Lower lobe of right lung (tissue), 2 donors: ENCODE measurements at places on chromosomes 7 and 10. TPM values are rescaled to one million over a fixed set of nuclear protein-coding genes. Genes with fewer than 3 reads are reported as not detected.

The TRIM73 gene
- 5.6 TPM for total RNA-seq

The CRYGN gene
- not detected for total RNA-seq

The CACNB2 gene
- 1.4 TPM for total RNA-seq

DNA sequence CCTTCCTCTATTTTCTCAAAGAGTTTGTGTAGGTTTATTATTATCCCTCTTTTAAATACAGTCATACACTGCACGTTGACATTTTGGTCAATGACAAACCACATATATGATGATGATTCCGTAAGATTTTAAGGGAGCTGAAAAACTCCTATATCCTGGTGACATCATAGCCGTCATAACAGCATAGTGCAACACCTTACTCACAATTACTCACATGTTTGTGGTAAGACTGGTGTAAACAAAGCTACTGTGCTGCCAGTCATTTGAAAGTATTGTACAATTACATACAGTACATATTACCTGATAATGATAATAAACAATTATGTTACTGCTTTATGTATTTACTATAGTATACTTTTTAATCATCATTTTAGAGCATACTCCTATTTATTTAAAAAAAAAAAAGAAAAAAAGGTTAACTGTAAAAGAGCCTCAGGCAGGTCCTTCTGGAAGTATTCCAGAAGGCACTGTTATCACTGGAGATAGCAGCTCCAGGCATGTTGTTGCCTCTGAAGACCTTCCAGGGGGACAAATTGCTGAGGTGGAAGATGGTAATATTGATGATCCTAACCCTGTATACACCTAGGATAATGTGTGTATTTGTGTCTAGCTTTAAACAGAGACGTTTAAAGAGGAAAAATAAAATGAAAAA is 123.3 kb upstream of the CDK1 start:
- no peak overlapping the region for H3K27ac ChIP-seq
- no peaks in the 10 kb centered on the region for H3K36me3 ChIP-seq
- peaks cover 3% of the 10 kb centered on the region for H3K4me1 ChIP-seq
- no peak overlapping the region for H3K4me3 ChIP-seq
- H3K27me3 ChIP-seq, result no peaks in the 10 kb centered on the region
- DNase-seq, result no peak

DNA sequence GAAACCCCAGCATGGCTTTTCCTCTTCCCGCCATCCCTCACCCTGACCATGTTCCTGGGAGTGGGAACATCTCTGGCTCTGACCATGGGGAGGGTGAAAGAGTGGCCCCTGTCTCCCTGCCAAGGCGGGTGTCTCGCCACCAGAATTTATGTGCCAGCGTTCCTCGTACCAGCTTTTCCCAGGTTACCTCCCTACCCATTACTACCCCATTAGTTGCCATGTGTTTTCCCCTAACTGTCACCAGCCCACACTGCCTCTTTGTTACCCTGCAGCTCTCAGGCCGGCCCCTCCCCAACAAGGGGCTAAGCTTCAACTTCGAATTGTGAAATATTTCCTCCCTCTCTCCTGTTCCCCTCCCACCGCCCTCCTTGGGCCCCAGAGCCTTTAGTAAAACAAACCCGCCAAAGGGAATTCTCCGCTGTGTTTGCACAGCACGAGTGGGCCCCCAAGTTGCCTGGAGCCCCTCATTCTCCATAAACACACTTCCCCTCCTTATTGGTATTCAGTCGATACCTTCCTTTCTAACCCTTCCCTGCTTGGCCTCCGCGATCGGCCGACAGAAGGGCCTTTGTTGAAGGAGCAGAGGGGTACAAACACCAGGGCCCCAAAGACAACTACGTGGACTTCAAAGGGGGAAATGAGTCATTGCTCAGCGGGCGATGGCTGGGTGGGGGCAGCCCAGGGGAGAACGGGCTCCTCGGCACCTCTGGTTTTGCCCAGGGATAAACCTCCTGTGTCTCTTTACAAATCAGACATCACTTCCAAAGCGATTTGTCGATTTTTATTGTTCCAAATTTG is 45.5 kb downstream of the SLIT1 start:
- no peak overlapping the region for H3K27ac ChIP-seq
- H3K27me3 ChIP-seq, result peaks cover 4% of the 10 kb centered on the region
- no peak overlapping the region for H3K4me3 ChIP-seq
- no peaks in the 10 kb centered on the region for H3K4me1 ChIP-seq
- DNase-seq, result no peak
